Stimulated activated memory B cell treated with anti-CD40 and anti-IgM and Interleukin-4, amounts not matched to agents 10 μg/mL and 1 μg/mL and 100 μg/mL, for 72 hours (primary cell): ENCODE measurements at places on chromosomes 12 and 14.

DNA sequence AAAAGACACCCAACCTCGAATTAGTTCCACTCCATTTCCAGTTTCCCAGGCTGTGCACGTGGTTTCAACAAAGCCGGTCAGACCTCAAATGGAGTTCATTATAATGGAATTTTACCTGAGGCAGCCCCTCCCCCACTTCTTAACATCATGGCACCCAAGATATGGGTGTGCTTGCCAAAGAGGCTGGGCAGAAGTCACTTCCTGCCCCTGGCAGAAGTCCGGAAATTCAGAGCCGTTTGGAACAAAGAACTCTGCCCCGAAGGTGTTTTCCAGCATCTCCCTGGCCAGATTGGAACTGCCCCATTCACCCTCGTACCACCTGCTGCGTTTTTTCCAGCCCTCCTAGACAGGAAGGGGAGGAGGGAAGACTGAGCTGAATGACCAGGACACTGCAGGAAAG, 8.2 kb downstream of the VDR start:
- no peak for ATAC-seq

DNA sequence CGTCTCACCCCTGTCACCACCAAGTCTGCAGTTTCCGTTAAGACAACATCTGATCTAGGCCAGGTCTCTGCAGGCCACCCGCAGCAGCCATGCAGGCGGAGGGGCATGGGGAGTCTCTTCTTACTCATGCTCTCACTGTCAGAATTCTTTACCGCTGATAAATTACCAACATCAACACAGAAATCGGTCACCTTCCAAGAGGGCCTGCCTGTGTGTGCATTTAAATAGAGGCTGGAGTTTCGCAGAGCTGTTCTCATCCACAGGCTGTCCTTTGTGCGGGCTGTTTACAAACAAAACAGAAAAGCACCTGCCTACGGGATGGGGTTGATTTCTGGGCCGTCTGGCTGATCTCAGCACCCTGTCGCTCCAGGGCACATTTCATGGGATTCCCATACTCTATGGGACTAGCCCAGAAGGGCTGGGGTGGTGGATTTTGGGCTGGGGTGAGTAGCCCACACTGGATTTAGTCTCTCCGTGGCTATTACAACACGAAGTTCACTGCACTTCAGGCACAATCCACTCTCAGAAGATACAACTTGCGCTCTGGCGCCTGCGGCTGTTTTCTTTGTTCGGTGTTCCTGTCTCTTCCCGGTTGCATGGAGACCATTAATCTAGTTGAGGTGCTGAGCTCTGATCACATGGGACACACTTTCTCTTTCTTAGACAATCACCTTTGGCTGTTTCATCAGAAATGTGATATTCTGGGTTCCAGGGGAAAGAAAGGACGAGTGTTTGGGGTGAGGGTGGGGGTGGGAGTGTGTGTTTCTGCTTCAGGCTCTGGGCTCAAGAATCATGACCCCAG, 331.1 kb downstream of the GLT1D1 start:
- ATAC-seq: no peak

DNA sequence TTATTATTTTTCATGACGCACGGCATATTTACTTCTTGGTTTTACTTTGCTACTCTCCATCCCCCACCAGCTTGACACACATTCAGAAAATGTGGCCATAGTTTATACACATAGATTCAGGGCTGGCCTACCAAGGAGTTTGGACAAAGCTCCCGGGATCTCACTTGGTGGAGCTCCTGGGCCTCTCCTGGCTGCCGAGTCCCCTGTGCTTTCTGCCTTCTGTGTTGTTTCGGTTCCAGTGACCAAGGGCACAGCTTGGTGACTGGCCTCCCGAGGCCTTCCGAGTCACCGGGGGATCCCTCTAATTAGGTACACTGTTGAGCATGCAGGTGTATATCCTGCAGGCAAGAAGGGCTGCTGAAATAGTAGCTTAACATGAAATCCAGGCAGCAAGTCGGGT, 63.5 kb downstream of the RGS6 start:
- no peak for ATAC-seq

GRCh38 chr12:132623072-132623869, 4.7 kb downstream of the P2RX2 start:
- no peak for ATAC-seq

DNA sequence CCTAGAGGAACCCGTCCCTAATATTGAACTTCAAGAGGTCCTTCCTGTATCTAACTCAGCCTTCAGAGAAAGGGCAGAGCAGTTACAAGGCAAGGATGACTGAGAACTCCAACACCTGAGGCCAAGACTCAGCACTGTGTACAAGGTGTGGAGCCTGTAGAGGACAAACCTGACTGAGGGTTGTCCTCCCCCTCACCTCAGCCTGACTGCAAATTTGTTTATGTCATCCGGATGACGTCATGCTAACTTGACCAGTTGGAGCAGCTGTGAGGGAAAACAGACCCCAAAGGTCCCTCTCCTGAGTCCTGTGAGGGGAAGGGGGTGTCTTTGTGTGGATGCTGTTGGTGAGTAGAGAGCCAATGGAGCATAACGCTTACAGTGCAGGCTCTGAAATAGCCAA, 4.3 kb downstream of the CRACR2A start:
- ATAC-seq: no peak

DNA sequence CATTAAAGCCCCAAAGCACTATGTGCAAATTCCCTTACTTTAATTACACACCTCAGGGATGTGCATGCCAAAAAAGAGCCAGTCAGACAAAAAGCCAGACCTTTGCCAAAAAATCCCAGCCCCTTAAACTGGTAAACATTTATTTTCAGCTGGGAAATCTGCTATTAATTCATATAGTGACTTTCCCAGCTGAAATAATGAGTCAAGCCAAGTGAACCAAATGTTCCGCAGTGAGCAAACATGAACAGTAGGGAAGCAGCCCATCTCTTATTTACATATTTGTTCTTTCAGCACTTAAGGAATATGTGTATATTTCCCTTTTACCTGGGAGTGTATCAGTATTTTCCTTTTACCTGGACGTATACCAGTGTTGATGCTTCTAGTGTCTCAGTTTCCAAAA, 44.0 kb upstream of the OTX2 start:
- no peak for ATAC-seq

- ATAC-seq: peak; percentile 49
Observed at GRCh38 chr12:68497702-68498101, 113.0 kb upstream of the RAP1B start.

- ATAC-seq: peak; percentile 82
Observed at GRCh38 chr14:102530828-102531478, 21.4 kb upstream of the ANKRD9 start.

GRCh38 chr14:36161776-36162175, 14.7 kb downstream of the PTCSC3 start:
- no peak for ATAC-seq

GRCh38 chr14:81311141-81311540, 89.0 kb downstream of the STON2 start:
- ATAC-seq: no peak

GRCh38 chr12:101759396-101760047, 20.3 kb upstream of the SYCP3 start:
- ATAC-seq: no peak

GRCh38 chr12:50590869-50591268, 86.1 kb downstream of the DIP2B start:
- ATAC-seq: no peak

DNA sequence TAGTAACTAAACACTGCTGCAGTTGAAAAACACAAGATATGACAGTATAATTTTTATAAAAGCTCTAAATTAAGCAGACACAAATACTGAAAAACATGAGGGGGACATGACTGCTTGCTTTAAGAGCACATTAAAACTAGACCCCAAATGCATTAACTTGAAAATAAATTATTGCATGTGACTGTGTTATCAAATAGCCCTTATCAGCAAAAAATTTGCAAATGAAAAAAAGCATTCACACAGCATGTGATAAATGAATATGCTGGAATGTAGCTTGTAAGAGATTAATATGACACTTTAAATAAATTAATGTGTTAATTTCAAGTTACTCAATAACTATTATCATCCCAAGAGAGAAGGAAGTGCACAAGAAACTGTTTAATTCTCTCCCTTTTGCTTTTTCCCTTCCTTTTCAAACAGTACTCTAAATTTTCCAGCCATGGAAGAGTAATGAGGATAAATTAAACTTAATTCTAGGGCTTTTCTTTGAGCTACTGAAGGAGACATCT, 1422.1 kb upstream of the FLRT2 start:
- no peak for ATAC-seq

DNA sequence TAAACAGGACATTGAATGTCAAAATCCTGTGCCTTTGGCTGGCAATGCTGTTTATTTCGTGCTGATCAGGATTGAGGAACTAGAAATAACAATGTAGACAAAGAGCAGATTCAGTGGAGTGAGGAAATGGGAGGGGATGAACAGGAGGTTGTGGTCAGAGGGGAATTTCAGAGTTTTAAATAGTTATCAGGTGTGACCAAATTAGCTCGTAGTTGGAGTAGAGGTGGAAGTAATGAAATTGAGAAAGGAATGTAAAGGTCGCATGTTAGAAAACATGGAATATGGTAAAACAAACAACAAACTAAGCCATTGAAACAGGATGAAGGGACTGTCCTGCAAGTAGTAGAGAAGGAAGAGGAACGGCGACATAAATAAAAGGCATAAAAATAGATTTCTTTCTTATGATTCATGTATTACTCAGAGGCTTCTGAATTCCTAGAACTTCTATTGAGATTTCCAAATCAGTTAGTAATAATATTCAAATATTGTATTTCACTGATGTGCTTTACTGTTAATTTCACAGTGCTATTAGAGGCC, 9.5 kb upstream of the SAV1 start:
- peak; percentile 84 for ATAC-seq

- ATAC-seq: no peak
Observed at GRCh38 chr12:72832024-72832423, 559.9 kb downstream of the TRHDE start.

- no peak for ATAC-seq
Observed at GRCh38 chr12:23202728-23203127, 577.8 kb downstream of the ETNK1 start.

GRCh38 chr14:56594428-56594827, 14.8 kb downstream of the TMEM260 start:
- ATAC-seq: no peak

GRCh38 chr12:42968426-42968825, 378.9 kb upstream of the PRICKLE1 start:
- no peak for ATAC-seq
